SK-N-DZ (cell line): ENCODE measurements at places on chromosomes 1 and 21.
A peak's percentile ranks its signal among the peaks of the same experiment; 100 is the strongest.

DNA sequence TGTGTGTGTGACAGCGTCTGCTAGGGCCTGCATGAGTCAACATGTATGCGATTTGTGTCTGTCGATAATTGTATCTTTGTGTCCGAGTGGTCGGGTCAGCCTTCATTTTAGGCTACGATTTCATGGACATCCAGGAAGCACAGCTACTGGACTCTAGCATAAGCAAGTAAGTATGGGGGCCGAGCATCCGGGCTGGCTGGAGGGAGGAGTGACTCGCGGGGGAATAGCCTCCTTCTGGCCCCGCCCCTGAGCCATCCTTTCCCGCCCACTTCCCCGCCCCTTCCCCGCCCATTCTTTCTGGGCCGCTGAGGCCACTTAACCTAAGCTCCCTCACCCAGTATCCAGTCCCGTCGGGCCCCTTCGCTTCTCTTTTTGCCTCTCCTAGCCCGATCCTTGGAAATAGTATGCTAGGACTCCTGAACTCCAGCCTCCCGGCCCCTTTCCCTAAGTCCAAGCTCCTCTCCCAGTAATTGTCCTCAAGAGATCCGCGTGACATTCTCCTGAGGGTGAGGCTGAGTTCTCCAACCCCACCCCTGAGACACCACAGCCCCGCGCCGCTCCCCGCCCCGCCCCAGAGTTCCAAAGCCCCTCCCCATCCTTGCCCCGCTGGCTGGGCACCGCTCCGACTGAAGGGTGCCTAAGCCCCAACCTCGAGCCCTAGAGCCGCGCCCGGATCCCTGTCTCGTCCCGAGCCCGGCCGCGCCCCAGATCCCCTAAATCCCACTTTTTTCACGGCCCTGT lies 1.2 kb downstream of the MAP3K6 start:
- DNase-seq: peak; percentile 75

- no peak for DNase-seq
Observed at GRCh38 chr21:34706337-34706736, 37.5 kb downstream of the CLIC6 start.

DNA sequence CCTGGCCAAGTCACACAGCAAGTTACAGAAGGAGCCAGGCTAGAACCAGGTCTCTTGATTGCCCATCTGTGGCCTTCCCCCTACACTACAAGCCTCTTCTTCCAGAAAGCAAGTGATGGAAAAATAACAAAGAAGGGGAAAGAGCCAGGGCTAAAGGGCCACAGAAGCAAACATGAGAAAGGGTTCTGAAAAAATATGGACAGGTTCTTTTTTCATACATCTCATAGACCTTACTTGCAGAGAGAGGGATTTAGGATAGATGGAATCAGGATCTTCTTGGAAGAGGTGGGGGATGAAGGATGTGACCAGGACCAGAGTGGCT lies 3.2 kb downstream of the RHBG start:
- no peak for DNase-seq

DNA sequence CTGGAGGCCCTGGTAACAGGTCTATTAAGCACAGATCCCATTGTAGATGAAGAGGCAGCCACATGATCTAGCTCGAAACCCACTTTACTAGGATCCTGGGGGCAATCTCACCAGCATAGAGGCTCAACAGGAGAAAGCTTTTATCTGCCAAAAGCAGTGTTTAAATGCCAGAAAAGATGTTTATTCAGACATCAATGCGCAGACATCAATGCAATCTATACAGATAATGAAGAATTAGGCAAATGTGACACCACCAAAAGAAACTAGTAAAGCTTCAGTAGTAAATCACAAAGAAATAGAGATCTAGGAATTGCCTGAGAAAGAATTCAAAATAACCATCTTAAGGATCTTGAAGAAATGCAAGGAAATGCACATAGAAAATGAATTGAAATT lies 32.5 kb downstream of the OR6Y1 start:
- no peak for DNase-seq

- no peak for DNase-seq
Observed at GRCh38 chr21:42426424-42426823, 22.7 kb downstream of the UBASH3A start.

GRCh38 chr1:17059391-17060305 lies 5.8 kb upstream of the SDHB start:
- peak; percentile 55 for DNase-seq

- peak; percentile 58 for DNase-seq
Observed at GRCh38 chr1:40532844-40533424, 1.5 kb downstream of the ZNF684 start.
